ENCODE measurements at places on chromosomes 7 and 10.

DNA sequence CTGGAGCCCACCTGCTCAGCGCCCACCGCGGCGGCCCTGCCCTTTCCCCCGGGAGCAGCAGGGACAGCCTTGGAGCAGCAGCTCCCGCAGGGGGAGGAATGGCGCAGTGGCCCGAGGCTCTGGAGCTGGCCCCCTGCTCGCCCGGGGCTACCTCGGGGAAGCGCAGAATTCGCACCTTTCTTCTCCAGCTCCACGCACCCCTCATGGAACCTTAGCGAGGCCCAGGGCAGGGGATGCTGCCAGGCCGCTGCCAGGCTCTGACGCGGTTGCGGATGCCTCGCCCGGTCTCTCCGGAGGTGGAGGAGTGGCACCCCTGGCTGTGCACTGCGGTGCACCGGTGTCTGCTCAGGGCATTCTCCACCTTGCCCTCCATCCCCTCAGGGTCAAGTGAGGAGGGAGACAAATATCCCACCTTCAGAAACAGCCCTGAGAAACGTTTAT, 84.9 kb upstream of the MKI67 start:
- DNase-seq: no peak

GRCh38 chr10:98533241-98533640, 86.5 kb upstream of the HPS1 start:
- no peak for DNase-seq

DNA sequence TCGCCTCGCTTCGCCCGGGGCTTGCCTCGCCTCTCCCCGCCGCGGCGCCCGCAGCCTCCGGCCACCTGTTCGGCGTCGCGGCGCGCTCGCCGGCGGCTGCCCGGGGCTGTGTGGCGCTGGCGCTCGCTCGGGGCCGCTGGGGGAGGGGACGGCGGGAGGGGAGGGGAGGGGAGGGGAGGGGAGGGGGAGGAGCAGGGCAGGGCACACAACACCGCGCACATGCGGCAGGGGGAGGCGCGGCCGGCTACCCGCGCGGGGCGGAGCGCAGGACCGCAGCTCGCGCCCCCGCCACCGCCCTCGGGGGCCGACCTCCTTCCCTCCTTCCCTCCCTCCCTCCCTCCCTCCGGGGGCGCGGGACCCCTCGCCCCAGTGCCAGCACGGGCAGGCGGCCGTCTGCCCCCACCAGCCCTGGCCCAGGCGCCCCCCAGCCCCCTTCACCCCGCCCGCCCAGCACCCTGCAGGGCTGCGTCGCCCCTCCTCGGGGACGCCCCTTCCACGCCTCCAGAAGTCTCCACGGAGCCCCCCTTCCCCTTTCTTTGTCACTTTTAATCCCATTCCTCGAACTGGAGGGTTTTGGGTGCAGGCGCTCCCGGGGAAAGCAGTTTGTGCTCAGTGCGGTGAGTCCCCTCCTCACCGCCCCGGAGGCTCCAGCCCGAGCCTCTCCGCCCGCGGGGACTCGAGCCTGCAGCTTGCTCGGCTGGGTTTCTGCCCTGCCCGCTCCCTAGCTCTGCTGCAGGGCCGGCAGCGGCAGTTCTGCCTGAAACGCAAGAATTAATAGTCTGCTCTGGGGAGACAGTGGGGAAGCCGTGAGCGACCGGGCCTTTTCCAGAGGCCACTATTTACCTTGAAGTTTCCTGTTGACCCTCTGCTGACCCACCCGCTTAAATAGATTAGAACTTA, at the start of gene PARD3:
PARD3 (minus strand) TSS at position 112 of the 900 bp plus-strand sequence. CDS start 301 bp downstream, outside the sequence.
- DNase-seq: peak; percentile 82

DNA sequence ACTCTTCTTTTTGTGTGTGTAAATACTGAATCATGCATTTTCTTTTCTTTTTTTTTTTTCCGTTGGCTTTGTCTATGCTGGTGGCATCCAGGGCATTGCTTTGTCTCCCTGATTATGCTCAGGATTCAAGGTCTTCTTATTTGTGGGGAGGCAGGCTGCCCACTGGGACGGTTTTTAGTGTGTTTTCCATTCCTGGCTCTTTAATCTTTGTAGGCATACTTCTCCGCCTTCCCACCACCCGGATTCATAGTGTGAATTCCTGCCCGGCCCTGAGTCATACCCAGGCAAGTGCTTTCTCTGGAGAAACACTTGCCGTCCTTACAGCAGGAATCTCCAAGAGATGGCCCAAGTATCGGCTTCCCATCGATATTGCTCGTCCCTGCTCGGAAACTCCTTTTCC, 5.2 kb downstream of the ZNF655 start:
- DNase-seq: no peak

DNA sequence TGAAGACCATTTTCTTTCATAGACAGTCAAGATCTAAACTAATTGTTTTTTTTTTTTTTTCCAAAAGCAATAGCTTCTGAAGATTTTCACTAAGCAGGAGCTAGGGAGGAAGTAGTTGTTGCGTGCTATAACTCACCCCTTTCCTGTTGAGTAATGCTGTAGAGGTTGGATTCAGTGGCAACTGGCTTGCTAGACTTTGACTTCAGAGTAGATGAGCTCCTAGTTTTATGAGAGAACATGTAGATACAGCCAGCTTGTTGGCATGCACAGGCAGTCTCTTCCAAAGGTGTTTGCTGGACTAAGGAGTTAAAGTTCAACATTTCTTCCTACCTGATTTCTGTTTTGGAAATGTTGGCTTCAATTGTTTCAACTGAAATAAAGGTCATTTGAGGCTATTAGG, 66.2 kb upstream of the MXI1 start:
- DNase-seq: no peak

DNA sequence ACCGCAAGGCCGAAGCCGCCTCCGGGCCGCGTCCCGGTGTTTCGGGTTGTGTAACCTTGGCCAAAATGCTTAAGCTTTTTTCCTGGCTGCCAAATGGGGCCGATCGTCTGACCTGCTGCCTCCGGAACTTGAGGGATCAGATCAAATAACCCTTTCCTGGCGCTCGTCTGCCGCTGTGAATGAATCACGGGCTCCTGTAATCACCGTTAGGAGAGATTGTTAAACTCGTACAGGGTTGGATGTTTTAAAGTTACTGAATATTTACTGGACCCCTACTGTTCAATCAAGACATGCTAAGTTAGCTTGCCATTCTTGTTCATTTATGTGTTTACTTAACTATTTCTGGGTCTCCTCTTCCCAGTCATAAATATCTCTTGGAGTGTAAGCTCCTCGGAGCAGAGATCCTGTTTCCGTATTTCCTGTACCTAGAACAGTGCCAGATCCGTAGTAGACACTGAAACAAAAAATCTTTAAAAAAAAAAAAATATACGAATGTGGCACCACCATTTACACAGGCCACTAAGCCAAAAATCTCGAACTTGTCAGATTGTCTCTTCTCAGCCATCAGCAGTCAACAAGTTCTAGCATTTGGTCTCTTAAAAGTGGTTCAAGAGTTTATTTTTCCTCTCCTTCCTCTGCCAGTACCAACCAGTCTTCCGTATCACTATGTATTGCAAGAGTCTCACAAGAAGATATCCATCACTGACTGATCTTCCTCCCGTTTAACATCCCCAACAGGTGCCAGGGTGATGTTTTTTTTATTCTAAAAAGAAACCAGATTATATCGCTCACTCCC, 650 bp upstream of the TM9SF3 start:
- no peak for DNase-seq

DNA sequence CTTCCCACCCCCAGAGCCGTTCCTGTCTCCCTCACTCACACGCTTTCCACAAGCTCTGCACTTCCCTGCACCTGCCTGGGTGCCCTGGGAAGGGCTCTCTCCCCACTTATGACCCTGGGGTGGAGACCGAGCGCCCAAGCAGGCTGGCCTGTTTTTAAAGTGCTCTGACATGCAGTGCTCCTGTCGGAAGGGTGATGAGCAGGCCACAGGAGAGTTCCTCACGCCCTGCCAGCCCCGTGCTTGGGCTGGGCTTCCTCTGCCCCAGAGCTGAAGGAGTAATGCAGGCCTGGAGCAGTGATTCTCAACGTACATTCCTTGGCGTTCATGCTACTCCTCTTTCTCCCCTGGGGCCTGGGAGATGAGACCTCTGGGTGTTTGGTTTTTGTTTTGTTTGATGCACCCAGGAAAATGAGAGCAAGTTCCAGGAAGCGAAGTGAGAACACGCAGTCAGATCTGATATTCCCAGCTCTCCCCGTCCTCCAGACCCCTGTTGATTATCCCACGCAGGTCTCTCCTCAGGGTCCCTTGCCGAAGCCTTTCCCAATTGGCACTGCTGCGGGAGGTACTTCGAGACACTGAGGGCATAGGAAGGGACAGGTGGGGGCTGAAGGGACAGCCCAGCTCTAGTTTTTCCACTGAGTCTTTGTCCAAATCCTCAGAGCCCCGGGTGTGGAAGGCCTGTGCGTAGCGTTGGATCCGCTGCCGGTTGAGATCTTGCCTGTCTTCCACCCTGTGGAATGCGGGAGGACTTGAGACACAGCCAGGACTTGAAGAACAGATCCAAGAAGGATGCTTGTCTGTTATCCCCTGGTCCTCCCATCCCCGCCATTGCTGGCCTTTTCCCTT, 14.1 kb downstream of the TRPV6 start:
- DNase-seq: no peak
